Thyroid gland (tissue), 4 donors: ENCODE measurements at places on chromosomes 4 and X. TPM values are rescaled to one million over a fixed set of nuclear protein-coding genes. Genes with fewer than 3 reads are reported as not detected.

DNA sequence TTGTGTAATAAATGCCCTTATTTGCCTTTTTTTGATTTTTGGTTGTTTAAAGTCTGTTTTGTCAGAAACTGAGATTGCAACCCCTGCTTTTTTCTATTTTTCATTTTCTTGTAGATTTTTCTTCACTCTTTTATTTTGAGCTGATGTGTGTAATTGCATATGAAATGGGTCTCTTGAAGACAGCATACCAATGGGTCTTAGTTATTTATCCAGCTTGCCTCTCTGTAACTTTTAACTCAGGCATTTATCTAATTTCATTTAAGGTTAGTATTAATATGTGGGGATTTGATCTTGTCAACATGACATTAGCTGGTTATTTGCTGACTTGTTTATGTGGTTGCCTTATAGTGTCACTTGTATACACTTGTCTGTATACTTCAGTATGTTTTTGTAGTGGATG is 378.0 kb downstream of the CPXCR1 start:
- H3K36me3 ChIP-seq, result no peaks in the 10 kb centered on the region
- no peaks in the 10 kb centered on the region for H3K27me3 ChIP-seq
- no peak overlapping the region for H3K27ac ChIP-seq
- no peaks in the 10 kb centered on the region for H3K4me1 ChIP-seq
- DNase-seq, result no peak

DNA sequence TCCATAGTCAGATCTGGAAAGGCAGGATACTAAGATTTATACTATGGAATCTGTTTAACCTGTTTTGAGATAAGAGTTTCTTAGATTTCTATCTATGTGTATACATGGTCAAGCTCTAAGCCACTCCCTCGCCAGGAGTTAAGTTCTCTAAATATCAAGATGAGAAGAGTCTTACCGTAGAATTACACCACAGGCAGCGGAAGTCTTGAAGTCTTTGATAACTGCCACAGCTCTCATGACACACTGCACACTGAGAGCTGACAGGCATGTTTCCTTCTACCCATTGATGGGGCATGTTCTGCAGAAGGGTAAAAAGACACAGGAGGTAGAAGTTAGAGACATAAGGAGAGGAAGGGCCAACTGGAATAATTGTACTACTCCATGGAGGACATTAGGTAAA is 67.7 kb downstream of the DGKK start:
- H3K27me3 ChIP-seq, result no peaks in the 10 kb centered on the region
- no peaks in the 10 kb centered on the region for H3K36me3 ChIP-seq
- no peak overlapping the region for H3K27ac ChIP-seq
- no peak overlapping the region for H3K4me3 ChIP-seq
- H3K4me1 ChIP-seq, result no peaks in the 10 kb centered on the region

- no peaks in the 10 kb centered on the region for H3K4me1 ChIP-seq
- no peaks in the 10 kb centered on the region for H3K27me3 ChIP-seq
- H3K27ac ChIP-seq, result no peak overlapping the region
- no peak for DNase-seq
- no peak overlapping the region for H3K4me3 ChIP-seq
These were observed 290.2 kb upstream of the VCX start for GRCh38 chrX:7552760-7553159.

DNA sequence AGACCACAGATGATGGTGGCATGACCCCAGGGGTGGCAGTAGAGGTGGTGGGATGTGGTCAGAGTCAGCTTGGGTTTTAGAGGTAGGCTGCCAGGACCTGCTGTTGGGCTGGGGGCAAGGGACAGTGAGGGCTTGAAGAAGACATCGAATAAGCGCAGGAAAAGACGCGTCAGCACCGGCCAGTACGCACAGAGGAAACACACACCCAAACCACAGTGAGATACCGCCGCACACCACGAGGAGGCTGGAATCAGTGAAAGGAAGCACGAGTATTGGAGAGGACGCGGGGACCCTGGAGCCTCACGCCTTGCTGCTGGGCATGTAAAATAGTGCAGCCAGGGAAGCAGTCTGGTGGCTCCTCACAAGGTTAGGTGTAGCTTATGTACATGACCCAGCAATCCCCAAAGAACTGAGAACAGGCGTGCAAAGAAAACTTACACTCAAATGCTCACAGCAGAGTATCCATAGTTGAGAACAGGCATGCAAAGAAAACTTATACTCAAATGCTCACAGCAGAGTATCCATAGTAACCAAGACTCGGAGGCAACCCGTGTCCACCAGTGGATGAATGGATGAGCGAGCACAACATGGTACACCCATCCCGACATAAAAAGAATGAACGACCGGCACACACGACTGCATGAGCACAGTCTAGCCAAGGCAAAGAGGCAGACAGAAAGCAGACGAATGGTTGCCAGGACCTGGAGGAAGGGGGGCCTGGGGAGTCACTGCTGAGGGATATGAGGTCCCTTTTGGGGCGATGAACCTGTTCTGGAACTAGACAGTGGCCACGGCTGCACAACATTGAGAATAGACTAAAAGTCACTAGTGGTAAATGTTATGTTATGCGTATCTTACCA is 13.3 kb downstream of the PDZD4 start:
- no peak overlapping the region for H3K4me3 ChIP-seq
- no peaks in the 10 kb centered on the region for H3K36me3 ChIP-seq
- DNase-seq, result no peak
- H3K27ac ChIP-seq, result no peak overlapping the region

DNA sequence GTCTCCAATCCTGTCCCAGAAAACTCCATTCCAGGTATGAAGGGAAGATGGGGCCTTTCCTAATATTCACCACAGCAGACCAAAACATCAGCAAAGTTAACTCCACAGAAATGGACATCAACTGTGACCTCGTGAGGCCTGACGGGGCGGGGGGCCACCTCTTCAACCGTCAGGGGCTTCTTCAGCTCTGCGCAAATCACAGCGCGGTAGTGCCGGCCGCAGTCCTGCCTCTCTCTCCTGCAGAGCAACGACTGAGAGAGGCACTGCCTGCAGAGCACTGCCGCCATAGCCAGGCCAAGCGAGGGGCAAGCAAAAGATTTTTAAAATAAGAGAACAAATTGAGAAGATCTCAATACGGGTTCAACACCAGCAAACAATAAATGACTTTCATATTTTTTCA is 226.2 kb downstream of the STPG2 start:
- no peaks in the 10 kb centered on the region for H3K36me3 ChIP-seq
- H3K4me3 ChIP-seq, result no peak overlapping the region
- no peaks in the 10 kb centered on the region for H3K4me1 ChIP-seq
- DNase-seq, result no peak

- no peaks in the 10 kb centered on the region for H3K36me3 ChIP-seq
- H3K27me3 ChIP-seq, result peaks cover 38% of the 10 kb centered on the region
- peak overlapping the region; percentile 21 for H3K27ac ChIP-seq
- no peak for DNase-seq
- peaks cover 29% of the 10 kb centered on the region for H3K4me1 ChIP-seq
- peak overlapping the region; percentile 58 for H3K4me3 ChIP-seq
These were observed 534 bp downstream of the MSX1 start for GRCh38 chr4:4859799-4860599.

DNA sequence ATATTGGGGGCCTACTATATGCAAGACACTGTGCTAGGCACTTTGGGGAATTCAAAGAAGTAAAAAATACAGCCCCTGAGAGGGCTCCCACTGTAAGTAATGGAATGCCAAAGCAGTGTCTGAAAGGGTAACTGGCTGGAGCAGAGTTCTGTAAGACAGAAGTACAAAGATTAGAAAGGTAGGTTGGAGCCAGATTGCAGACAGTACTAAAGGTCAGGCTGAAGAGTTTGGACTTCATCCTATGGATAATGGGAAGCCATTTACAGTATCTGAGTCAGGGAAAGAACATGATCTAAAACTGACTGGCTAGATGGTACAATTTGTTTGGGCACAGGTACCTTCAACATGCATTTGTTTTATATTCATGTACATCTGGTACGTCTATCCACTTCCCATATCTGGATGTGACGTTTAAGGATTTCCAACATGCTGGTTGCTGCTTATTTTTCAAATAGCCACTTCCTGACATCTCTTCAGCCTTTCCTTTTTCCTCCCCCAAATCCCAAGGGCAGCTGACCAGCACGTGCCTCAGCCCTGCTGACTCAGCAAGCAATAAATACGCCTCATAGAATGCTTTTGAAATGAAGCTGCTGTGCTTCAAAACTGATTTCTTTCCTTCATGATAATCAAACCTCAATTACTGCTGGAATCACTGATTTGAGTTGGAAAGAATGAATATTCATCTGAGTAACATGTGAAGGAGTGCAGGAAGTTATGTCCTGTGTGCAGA is 9.5 kb downstream of the ENOX2 start:
- H3K27ac ChIP-seq, result no peak overlapping the region
- no peak for DNase-seq
- no peaks in the 10 kb centered on the region for H3K36me3 ChIP-seq
- H3K4me1 ChIP-seq, result no peaks in the 10 kb centered on the region
- H3K27me3 ChIP-seq, result no peaks in the 10 kb centered on the region

DNA sequence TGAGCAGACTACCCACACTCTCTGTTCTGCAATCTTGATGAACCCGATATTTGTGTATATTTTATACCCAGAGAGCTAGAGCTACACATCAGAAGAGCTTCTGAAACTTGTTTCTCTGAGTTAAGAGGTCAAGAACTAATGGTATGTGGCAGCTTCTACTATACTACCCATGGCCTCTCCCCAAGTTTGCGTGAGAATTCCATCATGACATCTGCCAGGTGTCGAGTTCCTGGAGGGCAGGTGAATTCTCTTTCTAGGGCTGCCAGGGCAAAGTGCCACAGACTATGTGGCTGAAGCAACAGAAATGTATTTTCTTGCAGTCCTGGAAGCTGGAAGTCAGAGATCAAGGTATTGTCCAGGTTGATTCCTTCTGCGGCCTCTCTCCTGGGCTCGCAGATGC is 4.4 kb downstream of the SORCS2 start:
- no peak overlapping the region for H3K4me3 ChIP-seq
- no peaks in the 10 kb centered on the region for H3K27me3 ChIP-seq
- no peak overlapping the region for H3K27ac ChIP-seq
- DNase-seq, result no peak

GRCh38 chr4:38213083-38213805 is 253.0 kb downstream of the PTTG2 start:
- no peaks in the 10 kb centered on the region for H3K27me3 ChIP-seq
- no peaks in the 10 kb centered on the region for H3K36me3 ChIP-seq
- H3K27ac ChIP-seq, result no peak overlapping the region
- DNase-seq, result no peak

DNA sequence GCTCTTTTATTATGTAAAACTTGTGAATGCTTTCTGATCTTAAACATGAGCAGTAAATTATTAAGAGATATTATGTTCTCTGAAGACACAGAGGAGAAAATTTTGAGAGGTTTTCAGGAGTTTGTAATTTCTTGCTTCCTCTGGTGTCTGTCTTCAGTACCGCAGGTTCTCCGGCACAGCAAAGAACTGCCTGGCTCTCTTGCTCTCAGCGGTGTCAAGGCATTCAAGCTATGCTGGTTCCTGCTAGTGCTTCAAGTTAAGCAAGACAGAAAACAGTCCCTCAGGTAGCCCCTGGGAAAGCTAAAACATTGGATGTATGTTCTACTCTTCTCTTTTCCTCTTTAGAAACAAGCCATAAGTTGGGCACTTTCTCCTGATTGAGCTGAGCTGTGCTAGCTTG is 120.2 kb upstream of the CENPE start:
- no peak overlapping the region for H3K4me3 ChIP-seq
- H3K27me3 ChIP-seq, result no peaks in the 10 kb centered on the region
- no peak for DNase-seq
- no peaks in the 10 kb centered on the region for H3K36me3 ChIP-seq

DNA sequence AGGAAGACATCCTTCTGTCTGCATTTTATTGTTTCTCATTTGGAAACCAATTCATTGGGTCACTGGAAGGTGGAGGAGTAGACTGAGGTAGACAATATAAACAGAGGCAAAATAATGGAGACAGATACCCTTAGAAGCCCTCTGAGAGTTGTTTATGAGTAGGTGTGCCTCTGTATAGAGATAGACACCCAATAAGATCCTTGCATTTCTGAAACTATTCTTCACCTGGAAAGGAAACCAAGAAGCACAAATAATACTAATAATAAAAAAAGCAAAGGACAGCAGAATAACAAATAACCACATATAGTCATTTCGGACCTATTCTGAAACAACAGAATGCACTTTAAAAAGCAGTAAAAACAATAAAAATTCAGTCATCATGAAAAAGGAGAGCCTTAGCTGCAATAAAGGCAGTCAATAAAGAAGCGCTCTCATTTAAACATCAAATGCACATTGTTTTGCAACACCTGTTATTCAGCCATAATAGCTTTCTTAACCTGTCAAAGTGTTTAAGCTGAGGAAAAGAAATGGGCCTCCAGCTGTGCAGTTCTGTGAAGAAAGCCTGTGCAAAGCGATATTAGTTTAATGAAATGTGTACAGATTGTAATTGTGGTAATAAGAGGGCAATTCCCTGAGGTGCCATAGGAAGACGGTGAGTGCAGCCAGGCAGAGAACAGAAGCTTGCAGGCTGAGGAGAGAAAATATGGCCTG is 904.2 kb downstream of the STPG2 start:
- DNase-seq, result no peak
- no peaks in the 10 kb centered on the region for H3K36me3 ChIP-seq
- no peaks in the 10 kb centered on the region for H3K27me3 ChIP-seq
- no peaks in the 10 kb centered on the region for H3K4me1 ChIP-seq
- H3K4me3 ChIP-seq, result no peak overlapping the region
- H3K27ac ChIP-seq, result no peak overlapping the region

- no peaks in the 10 kb centered on the region for H3K4me1 ChIP-seq
- no peaks in the 10 kb centered on the region for H3K36me3 ChIP-seq
- H3K27ac ChIP-seq, result no peak overlapping the region
These were observed 3.7 kb upstream of the FGB start for GRCh38 chr4:154559141-154559493.

DNA sequence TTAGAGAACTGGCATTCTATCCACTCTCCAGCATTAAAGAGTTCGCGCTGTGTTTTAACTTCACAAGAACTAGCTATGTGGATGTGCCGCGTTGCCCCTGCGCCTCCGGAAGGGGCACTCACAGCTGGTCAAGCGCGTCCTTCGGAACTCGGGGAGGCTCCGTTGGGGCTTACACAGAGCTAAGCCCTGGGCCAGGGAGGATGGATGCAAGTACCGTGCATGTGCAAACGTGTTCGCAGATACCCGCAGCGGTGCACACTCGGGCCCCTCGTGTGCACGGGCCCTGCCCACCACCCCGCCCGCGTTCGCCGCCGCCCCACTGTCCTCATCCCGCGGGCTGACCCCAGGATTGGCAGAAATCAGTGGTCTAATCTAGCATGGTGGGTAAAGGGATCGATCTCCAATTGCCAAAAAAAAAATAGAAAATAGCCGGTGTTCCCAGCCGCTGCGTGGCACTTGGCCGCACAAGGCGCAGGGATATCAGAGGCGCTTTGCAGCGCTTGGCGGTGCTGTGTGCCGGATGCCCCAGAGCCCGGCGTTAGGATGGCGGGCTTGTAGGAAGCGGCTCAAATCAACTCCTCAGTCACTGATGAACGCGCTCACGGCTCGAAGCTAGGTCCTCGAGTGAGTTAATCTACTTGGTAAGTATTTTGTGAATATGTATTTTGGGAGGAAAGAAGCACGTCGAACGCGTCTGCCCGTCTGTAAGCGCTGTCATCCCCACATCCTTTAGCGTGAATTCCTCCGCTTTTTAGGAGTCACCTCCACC is 989 bp upstream of the PCDH10 start:
- DNase-seq, result peak; percentile 17
- H3K27me3 ChIP-seq, result peaks cover 12% of the 10 kb centered on the region
- no peaks in the 10 kb centered on the region for H3K36me3 ChIP-seq
- peaks cover 36% of the 10 kb centered on the region for H3K4me1 ChIP-seq

GRCh38 chr4:28774344-28774743 is 1913.7 kb downstream of the STIM2 start:
- no peaks in the 10 kb centered on the region for H3K36me3 ChIP-seq
- no peak overlapping the region for H3K4me3 ChIP-seq
- H3K4me1 ChIP-seq, result no peaks in the 10 kb centered on the region
- H3K27me3 ChIP-seq, result no peaks in the 10 kb centered on the region
- DNase-seq, result no peak
- H3K27ac ChIP-seq, result no peak overlapping the region

CT47B1 gene
- total RNA-seq, result not detected

NDST3 gene
- total RNA-seq, result 0.54 TPM

PDLIM3 gene
- total RNA-seq, result 124 TPM

PFKFB1 gene
- 1.3 TPM for total RNA-seq

FGG gene
- total RNA-seq, result not detected
